LNCaP clone FGC (cell line): ENCODE measurements at places on chromosomes 5 and 9.

DNA sequence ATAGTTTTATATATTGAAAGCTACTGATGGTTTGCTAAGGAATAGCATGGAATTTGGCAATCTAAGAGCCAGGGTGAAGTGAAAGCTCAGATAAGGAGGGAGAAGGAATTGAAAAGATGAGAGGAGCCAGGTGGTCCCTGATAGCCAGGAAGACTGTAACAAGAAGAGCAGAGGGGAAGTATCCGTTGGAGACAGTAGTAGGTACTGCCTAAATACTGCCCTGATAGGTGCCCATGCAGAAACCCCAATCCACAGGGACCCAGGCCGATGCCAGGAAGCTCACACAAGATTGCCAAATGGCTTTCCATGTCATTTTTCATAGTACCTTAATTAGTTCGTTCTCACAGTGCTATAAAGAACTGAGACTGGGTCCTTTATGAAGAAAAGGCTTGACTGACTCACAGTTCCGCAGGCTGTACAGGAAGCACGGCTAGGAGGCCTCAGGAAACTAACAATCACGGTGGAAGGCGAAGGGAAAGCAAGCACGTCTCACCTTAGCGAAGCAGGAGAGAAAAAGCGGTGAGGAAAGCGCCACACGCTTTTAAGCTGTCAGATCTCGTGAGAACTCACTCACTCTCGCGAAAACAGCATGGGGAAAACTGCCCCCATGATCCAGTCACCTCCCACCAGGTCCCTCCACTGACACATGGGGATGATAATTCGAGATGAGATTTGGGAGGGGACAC, 13.0 kb downstream of the ACTL7B start:
- DNase-seq: no peak

- no peak for DNase-seq
Observed at GRCh38 chr9:136529516-136530460, 16.1 kb downstream of the NOTCH1 start.

GRCh38 chr5:76585783-76586217, 37.4 kb downstream of the F2RL2 start:
- DNase-seq: no peak

- no peak for DNase-seq
Observed at GRCh38 chr5:9519537-9519936, 26.3 kb downstream of the SEMA5A start.
